Fibroblast of pulmonary artery (primary cell): ENCODE measurements at places on chromosomes 5 and 9.

DNA sequence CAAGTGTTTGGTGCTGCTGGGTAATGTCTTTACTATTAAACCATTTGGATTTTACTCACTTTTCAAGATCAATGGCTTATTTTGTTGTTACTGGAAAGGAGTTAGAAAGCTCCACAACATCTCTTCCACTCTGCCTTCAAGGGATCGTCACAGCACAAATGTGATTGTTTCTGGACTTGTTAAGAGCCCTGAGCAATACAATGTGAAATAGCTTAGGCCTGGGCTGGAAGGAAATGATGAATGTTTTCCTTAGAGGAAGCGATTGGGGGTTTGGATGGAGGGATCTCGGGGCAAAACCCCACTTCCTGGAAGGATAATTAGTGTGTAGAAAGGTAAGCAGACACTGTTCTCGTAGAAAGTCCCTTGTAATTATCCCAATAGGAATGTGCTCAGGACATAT, 59.3 kb upstream of the MYO10 start:
- DNase-seq: peak; percentile 47

GRCh38 chr9:12859704-12860251, 85.0 kb downstream of the LURAP1L start:
- DNase-seq: peak; percentile 87

GRCh38 chr9:137813651-137814415, 63.7 kb upstream of the CACNA1B start:
- no peak for DNase-seq

GRCh38 chr5:83377131-83377865, 94.2 kb upstream of the VCAN start:
- peak; percentile 73 for DNase-seq

- no peak for DNase-seq
Observed at GRCh38 chr5:175826980-175827379, 44.4 kb upstream of the CPLX2 start.

GRCh38 chr9:89878687-89879086, 273.9 kb downstream of the GADD45G start:
- no peak for DNase-seq

DNA sequence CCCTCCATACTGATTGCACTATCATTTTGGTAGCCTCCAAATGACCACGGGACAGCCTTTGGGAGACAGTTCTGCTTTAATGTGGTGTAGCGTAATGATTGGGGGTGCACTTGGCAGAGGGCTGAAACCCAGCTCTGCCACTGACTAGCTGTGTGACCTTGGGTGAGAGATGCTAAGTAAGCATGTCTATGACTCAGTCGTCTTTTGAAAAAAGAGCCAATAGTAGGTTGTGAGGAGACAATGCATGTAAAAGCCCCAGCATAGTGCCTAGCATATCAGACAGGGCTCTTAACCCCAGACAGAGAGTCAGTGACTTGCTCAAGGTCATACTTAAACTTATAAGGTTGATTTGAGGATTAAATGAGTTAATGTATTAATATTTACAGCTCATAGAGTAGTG, 18.0 kb upstream of the CXCL14 start:
- no peak for DNase-seq

DNA sequence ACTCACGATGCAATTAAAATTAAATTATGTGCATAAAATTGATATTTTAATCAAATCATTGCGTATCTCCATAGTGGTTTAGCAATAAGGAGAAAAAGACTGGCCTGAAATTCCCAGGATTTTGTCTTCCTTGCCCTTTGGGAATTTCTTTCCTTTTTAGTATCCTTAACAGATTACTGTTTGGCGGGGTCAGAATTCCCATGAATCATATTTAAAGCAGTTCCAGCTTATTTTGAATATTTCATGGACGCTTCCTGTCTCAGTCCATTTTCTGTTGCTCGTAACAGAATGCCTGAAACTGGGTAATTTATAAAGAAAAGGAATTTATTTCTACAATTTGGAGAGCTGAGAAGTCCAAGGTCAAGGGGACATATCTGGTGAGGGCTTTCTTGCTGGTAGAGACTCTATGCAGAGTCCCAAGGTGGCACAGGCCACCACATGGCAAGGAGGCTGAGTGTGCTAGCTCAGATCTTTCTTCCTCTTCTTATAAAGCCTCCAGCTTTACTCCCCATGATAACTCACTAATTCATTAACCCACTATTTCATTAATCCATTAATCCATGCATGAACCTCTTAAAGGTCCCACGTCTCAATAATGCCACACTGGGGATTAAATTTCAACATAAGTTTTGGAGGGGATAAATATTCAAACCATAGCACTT, 37.8 kb downstream of the CDH6 start:
- DNase-seq: peak; percentile 3

DNA sequence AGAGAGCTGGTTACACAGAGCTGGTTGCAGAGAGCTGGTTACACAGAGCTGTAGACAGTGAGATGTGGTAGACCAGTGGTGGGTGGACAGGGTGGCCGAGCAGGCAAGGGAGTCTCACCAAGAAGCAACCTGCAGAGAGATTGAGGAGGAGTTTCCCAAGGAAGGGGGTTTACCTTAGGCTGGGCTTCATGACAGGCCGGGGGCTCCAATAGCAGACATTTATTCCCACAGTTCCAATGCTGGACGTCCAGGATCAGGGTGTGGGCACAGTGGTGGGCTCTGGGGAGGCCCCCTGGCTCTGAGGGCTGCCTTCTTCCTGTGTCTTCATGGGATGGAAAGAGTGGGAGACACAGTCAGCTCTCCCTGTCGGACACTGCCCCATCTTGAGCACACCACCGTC, 386.9 kb upstream of the IRX4 start:
- DNase-seq: no peak

GRCh38 chr5:144194144-144194543, 23.5 kb downstream of the KCTD16 start:
- no peak for DNase-seq

GRCh38 chr5:163532171-163533084, 27.0 kb downstream of the MAT2B start:
- no peak for DNase-seq

GRCh38 chr9:89179895-89180734, 1.5 kb upstream of the SHC3 start:
- DNase-seq: peak; percentile 96

GRCh38 chr5:52672459-52672858, 115.3 kb upstream of the ITGA1 start:
- no peak for DNase-seq

DNA sequence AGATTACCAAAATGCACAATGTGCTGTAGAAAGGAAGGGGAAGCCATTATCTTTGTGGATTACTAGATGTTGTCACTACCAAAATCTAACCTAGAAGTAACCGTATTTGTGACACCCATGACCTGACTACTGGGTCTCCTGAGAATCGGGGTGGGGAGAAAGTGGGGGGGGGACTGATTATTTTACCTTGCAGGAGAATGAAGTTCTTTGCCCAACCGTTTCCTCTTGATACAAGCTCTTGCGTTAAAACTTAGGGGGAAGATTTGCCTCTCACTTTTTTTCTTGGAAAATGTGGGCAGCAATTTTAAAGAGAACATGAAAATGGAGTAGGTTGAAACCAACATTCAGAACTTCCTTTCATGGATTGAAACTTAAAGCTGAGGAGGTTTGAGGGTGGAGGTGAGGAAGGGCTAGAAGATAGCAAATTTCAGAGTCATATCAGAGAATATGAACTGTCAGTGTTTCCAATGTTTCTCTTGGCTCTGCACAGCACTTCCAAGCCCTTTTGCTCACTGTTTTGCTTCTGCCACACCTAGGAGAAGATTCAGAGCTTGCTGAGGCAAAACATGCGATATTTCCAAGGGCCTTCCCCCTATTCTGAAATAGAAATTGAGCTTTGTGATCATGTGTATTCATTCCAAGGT, 280.8 kb downstream of the AOPEP start:
- DNase-seq: no peak

- no peak for DNase-seq
Observed at GRCh38 chr5:157952374-157952685, 93.4 kb upstream of the CLINT1 start.

DNA sequence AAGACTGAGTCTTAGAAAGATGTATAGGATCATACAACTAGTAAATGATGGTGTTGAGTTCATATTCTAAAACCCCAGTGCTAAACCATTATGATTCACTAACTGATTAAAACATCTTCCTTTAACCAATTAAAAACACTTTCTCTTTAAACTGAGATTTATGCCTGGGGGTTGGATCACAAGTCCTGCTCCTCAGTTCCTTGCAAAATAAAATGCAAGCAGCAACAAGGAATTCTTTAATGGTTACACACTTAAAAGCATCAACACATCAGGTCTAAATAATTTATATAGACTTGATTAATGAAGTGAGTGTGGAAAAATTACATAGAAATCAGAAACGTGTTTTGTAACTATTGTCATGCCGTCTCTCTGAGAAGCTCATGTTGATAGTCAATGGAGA, 189.2 kb downstream of the TARS1 start:
- no peak for DNase-seq

DNA sequence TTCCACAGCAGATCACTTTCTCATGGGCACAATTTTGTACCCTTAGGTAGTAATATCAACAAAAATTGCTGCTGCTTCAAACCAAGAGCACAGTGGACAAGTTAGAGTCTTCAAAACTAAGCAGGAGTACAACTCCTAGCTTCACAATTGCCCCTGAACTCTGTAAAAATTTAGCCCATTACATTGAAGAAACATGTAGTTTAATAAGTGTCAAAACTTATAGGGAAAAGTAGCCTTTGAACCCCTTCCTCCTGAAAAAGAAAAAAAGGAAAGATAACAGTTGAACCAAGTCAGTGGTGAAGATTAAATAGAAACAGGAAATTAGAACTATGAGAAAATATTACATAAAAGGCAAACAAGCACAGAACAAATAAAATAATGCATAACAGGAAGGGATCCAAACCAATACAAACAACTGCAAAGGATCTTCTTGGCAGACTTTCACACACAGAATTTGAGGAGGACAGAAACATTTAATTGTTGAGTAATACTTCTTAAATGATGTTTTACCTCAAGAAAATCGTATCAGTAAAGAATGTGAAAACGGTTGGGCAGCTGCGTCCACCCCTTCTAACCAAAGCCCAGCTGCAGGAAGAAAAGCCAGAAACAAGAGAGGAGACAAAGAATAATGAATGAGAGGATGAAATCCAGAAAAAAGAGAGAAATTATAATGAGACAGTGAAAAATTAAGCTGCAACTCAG, 636.0 kb downstream of the NR2F1-AS1 start:
- peak; percentile 89 for DNase-seq

DNA sequence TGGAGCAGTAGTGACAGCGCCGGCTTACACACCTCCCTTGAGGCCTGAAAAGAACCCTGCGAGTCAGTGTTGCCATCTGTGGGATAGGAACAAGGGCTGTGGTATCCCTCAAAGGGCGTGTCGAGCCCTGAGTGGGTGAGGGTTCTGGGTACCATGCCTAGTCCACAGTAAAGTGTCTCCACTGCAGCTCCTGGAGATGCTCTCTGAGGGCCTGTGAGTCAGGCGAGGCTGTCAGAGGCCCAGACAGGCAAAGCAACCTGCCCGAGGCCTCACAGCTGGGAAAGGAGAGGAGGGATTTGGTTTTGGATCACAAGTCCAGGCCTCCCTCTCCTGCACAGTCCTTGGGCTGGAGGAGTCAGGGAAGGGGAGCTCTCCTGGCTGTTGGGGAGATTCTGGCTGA, 6.1 kb downstream of the PRRX2 start:
- no peak for DNase-seq

DNA sequence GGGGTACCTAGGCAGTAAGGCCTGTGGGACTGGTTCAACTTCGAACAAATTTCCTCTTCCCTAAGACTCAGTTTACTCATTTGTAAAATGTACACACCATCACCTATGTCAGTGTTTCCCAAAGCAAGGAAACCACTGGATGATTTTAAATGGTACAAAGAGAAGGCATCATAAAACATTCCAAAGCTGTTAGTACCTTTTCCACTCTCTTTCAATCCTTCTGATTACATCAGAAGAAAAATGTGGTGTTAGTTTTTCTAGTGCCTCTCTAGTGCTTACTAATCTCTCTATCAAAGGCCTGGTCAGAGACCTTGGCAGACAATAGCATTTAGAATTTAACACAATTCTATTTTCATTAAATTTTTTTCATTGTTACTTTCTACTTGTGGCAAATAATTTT, 18.1 kb downstream of the NR6A1 start:
- peak; percentile 36 for DNase-seq

- peak; percentile 78 for DNase-seq
Observed at GRCh38 chr5:125411071-125411743, 664.8 kb upstream of the ZNF608 start.

GRCh38 chr9:70291446-70291845, 32.7 kb downstream of the SMC5 start:
- peak; percentile 43 for DNase-seq

DNA sequence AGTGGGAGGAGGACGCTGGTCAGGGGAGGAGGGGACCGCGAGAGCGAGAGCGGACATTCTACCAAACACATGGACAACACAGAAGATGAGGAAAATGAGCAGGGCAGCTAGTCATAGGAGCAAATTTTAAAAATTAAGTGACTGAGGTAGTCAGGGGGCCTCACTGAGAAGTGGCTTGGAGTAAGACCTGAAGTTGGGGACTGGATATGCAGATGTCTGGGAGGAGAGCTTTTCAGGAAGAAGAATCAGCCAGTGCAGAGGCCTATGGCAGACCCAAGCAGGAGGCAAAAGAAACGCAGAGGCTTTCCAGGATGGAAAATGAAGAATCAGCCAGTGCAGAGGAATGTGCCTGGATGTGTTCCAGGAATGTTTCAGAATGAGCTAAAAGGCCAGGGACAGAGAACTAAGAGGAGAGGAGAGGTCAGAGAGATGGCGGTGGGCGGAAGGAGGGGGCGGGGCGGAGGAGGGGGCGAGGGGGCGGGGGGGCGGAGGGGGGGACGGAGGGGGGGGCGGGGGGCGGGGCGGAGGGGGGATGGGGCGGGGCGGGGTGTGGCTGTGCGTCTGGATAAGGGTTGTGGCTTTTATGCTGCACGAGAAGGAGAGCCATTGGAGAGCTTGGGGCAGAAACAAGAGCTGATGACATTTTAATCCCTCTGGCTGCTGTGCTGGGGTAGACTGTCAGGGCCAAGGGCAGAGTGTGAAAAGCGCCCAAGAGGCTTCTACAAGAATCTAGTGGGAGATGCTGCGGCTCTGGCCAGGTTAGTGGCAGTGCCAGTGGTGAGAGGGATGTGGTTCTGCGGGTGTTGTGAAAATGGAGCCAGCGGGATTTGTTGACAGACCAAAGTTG, 129.6 kb downstream of the KCNIP1 start:
- peak; percentile 90 for DNase-seq

DNA sequence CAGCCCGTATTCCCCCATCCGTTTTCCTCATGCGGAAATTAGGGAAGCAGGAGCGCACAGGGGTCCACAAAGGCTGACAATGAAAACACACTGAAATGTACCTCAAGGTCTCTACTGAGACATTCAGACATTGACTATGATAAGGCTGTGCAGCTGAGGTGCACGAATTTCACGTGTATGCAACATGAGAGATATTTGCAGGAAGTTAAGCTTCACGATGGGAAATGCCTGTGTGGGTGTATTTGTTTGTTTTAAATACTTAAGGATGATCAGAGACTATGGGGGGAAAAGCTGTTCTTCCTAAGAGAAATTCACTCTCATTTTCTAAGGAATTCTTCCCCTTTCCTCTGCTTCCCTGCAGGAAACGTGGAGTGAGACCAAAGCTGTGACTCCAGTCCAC, 2.6 kb upstream of the SPATA31E1 start:
- DNase-seq: peak; percentile 38

- DNase-seq: no peak
Observed at GRCh38 chr9:27538647-27539046, 9.0 kb upstream of the MOB3B start.
